ENCODE measurements at places on chromosomes 13 and 19.
A peak's percentile ranks its signal among the peaks of the same experiment; 100 is the strongest.

DNA sequence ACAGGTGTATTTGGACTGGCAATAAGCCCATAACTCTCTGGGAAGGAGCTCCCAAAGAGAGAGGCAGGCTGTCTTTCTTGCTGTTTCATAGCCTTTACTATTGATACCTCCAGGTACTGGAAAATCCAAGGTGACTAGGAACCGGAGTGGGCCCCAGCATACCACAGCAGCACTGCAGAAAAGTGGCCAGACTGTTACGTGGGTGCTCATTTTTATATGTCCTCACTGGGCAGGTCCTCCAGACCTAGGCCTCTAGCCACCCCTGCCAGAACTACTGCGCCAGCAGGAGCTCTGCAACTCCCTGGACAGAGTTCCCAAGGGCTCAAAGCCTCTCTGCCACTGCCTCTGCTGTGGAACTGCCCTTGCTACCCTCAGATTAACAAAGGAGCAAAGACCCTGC, 46.4 kb downstream of the LIG4 start:
- no peak for DNase-seq

- DNase-seq, result peak; percentile 97
Observed at GRCh38 chr19:31338069-31338776, 11.0 kb downstream of the TSHZ3 start.

GRCh38 chr19:21484631-21485030, 20.8 kb upstream of the ZNF429 start:
- no peak for DNase-seq

DNA sequence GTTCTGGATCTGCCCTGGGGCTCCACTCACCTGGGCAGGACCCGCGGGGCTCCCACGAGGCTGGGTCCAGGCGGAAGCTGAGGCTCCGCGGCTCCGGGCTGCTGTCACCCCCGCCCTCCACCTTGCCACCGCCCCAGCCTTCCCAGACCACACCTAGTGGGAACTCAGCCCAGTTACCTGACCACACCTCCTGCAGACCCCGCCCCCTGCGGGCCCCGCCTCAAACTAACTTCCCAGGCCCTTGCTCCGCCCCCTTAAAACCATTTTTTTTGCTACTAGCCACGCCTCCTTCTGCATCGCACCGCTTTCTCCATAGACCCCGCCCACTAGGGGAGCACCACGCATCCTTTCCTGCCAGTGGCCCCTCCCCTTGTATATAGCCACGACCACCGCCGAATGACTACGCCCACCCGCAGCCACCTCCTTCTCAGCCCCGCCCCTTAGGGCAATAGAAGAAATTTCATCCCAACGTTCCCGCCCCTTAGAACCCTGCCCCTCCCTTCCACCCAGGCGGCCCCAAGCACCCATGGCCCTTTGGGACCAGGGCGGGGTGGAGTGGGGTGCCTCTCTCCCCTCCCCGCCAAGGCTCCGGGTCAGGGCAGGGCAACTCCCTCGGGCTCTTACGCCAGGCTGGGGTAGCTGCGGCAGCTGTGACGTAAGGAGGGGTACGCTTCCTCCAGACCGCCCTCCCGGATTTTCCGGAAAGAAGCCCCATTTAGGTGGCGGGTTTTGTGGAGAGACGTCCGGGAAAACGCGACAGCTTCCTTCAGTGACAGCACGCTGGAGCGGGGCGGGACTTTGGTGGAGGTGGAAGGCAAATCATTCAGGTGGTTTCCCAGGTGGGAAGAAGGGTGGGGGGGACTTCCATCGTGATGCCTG, at the start of gene SH2D3A:
Gene SH2D3A (minus strand): TSS at position 79 of the 879 bp plus-strand sequence. CDS start 3,687 bp downstream, outside the sequence.
- DNase-seq, result peak; percentile 71

GRCh38 chr13:112723771-112724170, 33.9 kb downstream of the ATP11A start:
- no peak for DNase-seq

- peak; percentile 97 for DNase-seq
Observed at GRCh38 chr13:50387051-50387581, 371.9 kb downstream of the KCNRG start.

DNA sequence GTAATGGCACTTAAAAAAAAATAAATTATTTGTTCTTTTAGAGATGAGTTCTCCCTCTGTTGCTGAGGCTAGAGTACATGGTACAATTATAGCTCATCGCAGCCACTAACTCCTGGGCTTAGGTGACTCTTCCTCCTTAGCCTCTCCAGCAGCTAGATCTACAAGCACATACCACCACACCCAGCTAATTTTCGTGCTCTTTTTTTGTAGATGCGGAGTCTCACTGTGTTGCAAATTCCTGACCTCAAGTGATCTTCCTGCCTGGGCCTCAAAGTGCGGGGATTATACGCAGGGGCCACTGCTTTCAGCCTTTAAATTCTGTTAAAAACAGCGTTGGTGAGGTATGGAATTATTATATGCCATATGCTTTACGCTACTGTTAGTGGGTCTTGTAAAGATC, 2034.0 kb downstream of the OLFM4 start:
- no peak for DNase-seq

DNA sequence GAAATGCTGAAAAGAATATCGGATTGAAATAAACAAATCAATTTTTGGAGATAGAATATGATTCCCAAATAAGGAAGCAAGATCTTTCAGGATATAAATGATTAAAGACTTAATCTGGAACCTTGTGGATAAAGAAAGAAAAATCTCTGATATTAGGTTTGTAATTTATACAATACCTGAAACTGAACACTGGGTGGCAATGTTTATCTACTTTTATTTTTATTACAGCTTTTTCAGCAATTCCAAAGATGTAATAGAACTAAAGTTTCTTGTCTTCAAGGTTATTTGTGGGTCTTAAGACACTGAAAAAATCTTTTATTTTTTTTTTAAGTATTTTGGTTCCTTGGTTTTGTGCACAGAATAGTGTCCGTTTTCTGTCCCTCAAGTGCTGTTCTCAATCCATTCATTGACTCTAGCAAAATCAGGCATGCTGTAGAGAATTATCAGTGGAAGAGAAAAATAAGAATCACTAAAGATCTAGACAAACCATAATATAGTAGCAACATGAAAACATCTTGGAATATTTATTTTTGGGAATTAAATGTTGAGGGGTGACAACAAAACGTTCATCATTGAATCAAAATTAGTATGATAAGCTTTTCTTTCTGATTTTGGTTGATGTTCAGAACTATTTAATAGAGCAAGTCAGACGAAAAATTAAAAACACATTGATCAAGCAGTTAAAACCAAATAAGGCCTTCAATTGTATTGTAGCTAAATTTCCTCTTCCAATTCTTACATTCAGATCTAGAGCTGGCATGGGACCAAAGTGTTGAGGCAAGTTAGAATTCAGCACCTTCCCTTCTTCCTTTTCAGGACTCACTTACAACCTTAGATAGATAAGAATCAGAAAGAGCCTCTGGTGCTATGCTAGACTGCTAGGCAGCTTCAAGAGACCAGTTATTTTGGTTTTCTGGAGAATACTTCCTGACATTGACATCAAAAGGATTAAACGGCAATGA, 704.4 kb upstream of the PCDH20 start:
- peak; percentile 9 for DNase-seq

GRCh38 chr13:29324601-29325000, 270.9 kb downstream of the SLC7A1 start:
- peak; percentile 47 for DNase-seq

- no peak for DNase-seq
Observed at GRCh38 chr13:70353096-70353495, 244.8 kb upstream of the KLHL1 start.

All from umbilical cord (tissue), 2 donors.